Eye (tissue), 1 donor: ENCODE measurements at places on chromosomes 7 and 10.
A peak's percentile ranks its signal among the peaks of the same experiment; 100 is the strongest.

- no peak for DNase-seq
Measured at GRCh38 chr7:112481833-112482670, 1.3 kb downstream of the LSMEM1 start.

GRCh38 chr7:130153211-130153908 is 51.8 kb downstream of the TMEM209 start:
- no peak for DNase-seq

GRCh38 chr7:75054744-75055143 is 18.9 kb downstream of the RCC1L start:
- no peak for DNase-seq

- peak; percentile 52 for DNase-seq
Measured at GRCh38 chr7:95198863-95199262, 125.5 kb downstream of the PON1 start.

DNA sequence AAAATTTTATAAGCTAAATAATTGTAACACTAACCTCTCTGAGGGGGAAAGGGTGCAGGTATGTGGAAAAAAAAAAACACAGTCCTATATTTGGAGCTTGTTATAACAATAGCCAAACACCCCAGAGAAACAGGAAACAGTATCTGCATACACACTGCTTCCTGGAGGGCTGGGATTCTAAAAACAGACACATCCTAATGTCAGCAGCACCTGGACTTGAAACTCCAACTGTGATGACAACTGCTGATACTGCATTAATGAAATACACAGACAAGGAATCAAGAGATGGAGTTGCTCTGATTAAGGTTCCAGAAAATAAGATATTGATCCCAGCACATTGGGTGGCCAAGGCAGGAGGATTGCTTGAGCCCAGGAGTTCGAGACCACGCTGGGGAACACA is 9.3 kb downstream of the DAGLB start:
- DNase-seq = no peak

DNA sequence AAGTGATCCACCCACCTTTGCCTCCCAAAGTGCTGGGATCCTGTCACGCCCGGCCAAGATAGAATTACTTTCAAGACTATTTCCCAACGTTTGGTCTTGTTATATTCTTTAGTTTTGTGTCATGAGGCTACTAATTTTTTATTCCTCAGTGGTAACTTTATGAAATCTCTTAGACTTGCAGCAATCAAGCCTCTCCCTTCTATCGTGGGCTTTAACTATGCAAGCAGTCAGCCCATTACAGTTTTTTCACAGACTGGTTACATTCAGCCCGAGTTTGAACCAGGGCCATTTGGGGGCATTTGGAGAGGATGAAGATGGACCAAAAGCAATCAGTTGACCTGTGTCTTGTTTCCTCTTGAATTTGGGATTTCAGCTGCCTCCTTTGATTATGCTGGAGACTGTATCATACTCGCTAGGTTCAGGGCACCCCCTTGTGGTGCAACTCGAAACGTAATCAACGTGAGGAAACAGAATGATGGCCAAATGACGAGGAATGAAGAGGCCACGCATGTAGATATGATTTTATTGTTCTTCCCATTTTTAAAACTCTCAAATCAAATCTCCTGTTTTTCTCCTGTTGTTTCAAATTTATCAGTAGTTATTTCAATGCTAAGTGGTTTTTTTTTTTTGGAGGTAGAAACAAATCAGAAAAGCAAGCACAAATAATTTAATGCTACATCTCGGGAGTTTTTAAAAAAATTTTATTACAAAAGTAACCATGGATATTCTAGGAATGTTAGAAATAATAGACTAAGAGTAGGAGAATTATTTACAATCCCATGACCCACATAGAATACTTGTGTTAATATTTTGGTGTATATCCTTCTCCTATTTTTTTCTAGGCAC is 151.6 kb downstream of the KIAA1217 start:
- peak; percentile 91 for DNase-seq

- DNase-seq = no peak
Measured at GRCh38 chr7:38928506-38928905, 19.5 kb upstream of the VPS41 start.

GRCh38 chr7:55198634-55199392 is 166.3 kb upstream of the LANCL2 start:
- DNase-seq = no peak

GRCh38 chr10:23331567-23332301 is 12.9 kb downstream of the C10orf67 start:
- no peak for DNase-seq

GRCh38 chr7:128738570-128739047 is 550 bp upstream of the CALU start:
- DNase-seq = no peak

GRCh38 chr10:35027567-35027966 is 62.6 kb downstream of the CUL2 start:
- DNase-seq = peak; percentile 46

DNA sequence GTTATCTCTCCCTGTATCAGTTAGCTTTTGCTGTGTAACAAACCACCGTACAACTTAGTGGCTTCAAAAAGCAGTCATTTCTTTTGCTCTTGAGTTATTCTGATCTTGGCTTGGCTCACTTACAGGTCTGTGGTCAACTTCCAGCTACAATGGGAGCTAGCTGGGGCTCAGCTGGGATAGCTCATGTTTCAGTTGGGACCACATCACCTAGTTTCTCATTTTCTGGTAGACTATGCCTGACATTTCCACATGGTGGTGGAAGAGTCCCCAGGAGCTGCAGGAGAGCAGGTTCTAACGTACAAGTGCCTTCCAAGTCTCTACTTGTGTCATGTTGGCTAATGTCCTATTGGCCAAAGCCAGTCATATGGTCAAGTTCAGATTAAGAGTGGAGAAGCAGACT is 25.8 kb upstream of the PIP4K2A start:
- no peak for DNase-seq

DNA sequence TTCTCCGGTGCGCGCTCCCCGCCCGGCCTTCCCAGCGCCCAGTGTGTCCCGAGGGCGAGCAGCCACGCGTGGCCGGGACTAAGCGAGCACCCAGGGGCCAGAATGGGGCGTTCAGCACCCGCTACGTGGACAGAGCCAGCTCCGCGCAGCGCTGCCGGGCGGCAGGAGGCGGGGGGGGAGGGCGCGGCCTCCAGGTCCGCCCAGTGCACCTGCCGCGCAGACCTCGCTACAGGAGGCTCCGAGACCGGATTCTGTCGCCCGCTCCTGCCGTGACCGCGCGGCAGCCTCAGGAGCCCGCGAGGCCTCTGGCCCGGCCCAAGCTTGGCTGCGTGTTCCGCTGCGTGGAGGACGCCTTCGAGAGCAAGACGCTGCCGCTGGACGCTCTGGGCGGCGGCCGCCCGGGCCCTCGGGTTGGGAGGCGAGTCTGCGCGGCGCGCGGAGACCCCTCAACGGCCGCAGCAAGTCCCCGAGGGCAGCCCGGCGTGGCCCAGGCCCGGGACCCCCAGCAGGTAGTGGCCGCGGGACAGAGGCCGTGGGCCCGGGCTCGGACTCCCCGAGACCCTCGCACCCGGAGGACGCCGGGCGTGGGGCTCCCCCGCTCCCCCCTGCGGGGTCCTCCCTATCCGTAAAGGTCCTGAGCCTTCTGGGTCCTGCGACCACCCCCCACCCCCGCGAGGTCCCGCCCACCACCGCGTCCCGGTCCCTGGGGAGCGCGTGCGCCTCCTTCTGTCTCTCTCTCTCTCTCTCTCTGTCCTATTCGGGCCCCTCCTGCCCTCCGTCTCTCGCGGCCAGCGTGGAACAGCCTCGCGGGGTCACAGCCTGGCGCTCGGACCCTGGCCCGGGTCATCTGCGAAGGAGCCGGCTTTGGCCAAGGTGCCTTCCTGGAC is 904 bp upstream of the DPYSL4 start:
- peak; percentile 74 for DNase-seq

DNA sequence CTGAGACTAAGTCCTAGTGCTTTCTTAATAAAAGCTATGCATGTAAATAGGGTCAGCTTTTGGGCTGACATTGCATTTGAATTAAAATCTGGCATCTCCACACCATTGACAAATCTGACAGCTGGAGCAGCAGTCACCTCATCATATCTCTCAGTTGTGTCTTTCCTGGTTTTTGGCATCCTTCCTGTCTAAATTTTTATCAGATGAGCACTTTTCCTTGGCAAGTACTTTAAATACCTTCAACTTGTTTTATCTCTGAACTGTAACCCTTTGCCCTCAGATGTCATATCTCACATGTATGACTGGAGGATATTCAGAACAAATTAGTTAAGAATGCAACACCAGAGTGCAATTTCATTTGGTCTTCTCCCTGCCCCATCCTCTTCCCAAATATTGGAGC is 1066.2 kb downstream of the LRMDA start:
- no peak for DNase-seq

DNA sequence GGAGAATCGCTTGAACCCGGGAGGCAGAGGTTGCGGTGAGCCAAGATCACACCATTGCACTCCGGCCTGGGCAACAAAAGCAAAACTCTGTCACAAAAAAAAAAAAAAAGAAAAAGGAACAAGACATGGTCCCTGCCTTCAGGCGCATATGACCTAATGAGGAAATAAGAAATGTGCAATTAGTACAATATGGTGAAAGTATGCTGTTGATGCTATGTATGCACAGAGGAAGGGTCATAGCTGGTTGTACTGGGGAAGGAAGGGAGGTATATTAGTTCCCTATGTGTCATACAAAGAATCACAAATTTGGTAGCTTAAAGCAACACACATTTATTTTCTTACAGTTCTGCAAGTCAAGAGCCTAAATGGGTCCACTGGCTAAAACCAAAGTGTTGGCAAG is 97.8 kb upstream of the MPP7 start:
- DNase-seq = no peak

DNA sequence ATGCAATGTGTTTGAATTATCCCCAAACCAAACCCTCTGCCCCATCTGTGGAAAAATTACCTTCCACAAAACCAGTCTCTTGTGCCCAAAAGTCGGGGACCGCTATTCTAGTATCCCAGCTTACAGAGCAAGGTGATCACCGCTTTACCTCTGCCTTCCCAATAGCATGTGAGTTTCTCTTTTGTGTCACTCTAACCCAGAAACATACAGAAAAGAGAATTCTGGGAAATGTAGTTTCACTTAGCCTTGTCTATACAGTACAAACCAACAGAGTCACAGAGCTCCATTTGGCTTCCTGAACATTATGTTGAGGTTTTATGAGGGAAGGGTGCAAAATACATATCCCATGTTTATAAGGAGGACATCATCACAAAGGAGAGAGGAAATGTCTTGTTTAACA is 260.3 kb upstream of the MINDY3 start:
- DNase-seq = no peak

DNA sequence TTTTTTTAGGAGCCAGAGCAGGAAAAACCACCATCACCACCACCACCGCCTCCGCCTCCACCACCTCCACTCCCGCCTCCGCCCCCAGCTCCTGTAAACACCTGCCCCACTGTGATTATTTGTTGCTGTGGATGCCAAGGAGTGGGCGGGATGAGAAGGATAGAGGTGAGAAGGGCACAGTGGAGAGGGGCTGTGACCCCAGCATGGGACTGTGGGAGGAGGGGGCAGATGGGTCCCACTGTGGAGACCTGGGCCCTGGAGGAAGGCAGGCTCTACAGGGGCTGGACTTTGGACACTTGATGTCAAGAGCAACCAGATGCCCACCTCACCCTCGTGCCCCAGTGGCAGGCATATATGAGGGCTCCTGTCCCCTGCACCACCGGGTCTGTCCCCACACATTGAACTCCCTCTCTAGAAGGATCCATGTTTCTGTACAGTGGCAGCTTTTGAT is 24.7 kb downstream of the ANTXRL start:
- no peak for DNase-seq

DNA sequence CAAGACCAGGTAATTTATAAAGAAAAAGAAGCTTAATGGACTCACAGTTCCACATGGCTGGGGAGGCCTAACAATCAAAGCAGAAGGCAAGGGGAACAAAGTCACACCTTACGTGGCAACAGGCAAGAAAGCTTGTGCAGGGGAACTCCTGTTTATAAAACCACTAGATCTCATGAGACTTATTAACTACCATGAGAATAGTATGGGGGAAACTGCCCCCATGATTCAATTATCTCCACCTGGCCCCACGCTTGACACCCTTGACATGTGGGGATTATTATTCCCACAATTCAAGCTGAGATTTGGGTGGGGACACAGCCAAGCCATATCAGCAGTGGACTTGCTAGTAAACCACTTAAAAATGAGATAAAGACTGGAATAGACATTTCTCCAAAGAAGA is 451.7 kb downstream of the DNAJB9 start:
- no peak for DNase-seq

GRCh38 chr10:35752469-35753461 is 110.7 kb upstream of the FZD8 start:
- no peak for DNase-seq

DNA sequence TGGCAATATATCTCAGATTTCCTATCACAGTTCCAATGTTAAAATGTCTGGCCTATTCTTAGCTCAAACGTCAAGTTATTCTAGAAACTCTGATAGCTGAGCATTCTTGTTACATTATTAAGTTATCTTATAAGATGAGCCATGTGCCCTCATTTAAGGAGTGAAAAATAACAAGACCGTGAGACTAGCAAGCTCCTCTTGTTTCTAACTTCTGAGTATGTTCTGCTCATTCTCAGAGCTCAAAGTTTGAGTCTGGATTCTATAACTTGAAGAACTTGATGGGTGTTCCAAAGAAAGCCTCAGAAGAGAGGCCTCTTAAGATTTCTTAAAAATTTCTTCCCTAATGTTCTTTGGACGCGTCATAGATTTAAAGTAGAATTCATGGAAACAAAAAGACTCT is 215.2 kb downstream of the HTR7 start:
- DNase-seq = no peak
